H54 (cell line): ENCODE measurements at places on chromosomes 7 and 10.

GRCh38 chr7:112556633-112557032 lies 75.8 kb downstream of the LSMEM1 start:
- DNase-seq: no peak

DNA sequence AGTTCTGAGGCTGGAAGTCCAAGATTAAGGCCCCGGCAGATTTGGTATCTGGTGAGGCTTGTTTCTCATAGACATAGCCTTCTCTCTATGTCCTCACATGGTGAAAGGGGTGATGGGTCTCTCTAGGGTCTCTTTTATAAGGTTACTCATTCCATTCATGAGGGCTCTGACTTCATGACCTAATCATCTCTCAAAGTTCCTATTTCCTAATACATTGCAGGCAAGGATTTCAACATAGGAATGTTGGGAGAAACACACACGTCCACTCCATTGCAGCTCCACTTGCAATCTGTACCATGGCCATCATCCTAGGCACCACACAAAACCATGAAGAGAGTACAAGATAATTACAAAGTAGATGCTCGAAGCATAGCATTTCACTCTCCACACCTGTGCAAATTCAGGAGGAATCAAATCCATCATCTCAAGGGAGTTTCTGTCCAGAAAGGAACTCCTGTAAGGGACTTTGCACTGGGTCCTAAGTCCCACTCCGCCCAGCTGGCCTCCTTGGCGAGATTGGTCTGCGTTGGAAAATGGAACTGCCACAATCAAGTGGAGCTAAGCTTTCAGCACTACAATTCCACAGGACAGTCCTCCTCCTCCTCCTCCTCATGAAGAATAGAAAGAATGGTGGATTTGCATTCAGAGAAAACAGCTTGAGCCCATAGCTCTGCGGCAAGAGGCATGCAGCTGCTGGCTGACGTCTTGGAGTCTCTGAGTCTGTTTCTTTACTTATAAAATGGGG lies 8.8 kb downstream of the DDC start:
- no peak for DNase-seq

GRCh38 chr7:148615085-148615730 lies 24.6 kb downstream of the C7orf33 start:
- DNase-seq: no peak

DNA sequence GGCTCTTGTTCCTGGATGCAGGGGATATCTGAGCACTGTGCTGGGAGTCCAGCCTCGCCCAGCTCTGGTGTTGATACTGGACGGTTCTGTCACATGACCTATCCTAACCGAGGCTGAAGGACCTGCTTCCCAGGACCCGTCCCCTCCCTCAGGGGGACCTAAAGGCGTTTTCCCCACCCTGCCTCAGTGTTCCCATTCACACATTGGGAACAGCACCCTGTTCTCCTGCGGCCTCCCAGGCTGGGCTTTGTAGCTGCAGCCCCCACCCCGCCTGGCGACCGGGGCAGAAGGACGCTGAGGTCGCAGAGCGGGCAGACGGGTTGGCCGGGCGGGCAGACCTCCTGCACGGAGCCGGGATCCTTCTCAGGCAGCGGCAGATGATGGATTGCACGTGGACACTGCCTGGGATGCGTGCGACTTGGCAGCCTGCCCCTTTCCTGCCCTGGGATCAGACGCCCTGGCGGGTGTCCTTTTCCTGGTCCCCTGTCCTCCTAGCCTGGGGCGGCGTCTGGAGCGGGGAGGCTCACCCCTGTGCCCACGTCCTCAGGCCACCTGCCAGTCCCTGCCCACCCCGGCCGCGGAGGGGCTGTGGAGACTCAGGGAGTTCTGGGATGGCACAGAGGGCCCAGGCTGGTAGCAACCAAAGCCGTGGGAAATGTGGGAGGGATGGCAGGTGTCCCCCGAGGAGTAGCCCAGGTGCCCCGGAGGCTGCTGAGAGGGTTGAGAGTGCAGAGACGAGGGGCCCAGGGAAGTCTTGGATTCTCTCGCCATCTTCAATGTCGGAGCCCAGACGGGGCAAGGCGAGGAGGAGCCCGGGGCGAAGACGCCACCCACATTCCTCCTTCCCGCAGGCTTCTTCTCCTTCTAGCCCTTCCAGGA lies 17.2 kb upstream of the PSMG3 start:
- no peak for DNase-seq

GRCh38 chr10:5960070-5960972 lies 17.0 kb downstream of the IL15RA start:
- DNase-seq: no peak
